Brain pericyte (primary cell): ENCODE measurements at places on chromosomes 5 and 9.

DNA sequence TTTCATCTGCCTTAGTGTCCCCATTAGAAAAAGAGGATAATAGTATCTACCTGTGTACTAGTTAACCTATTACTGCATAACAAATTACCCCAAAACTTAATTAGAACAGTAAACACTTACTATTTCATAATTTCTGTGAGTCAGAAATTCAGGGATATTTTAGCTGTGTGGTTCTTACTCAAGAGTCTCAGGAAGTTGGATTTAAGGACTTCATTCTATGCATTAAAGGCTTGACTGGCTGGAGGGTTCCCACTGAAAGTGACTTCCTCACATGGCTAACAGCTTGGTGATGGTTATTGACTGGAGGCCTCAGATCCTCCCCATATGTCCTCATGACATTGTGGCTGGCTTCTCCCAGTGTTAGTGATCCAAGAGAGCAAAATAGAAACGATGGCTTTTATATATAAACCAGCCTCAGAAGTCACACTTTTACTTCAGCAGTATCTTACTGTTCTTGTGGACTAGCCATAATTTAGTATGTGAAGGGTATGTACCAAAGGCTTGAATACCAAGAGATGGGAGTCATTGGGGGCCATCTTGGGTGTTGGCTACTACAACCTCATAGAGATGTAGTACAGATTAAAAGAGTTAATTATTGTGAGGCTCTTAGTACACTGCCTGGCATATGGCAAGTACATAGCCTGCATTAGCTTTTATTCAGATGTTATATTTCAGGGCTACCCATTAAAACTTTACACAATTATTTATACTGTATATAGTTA is 9.9 kb downstream of the RAD23B start:
- DNase-seq, result no peak

- no peak for DNase-seq
Measured at GRCh38 chr9:113665756-113666155, 202.2 kb downstream of the RGS3 start.

GRCh38 chr9:12785260-12785770 is 10.5 kb downstream of the LURAP1L start:
- DNase-seq, result no peak

GRCh38 chr9:137050570-137050969 is 3.3 kb downstream of the ENTPD2 start:
- no peak for DNase-seq
